Stimulated activated CD8-positive, alpha-beta memory T cell treated with anti-CD3 and anti-CD28 coated beads, Interleukin-2, amount 100 ng/mL, for 1 hour (primary cell): ENCODE measurements at places on chromosomes 2 and 18.

GRCh38 chr2:157334335-157334734 lies 8.7 kb upstream of the ERMN start:
- no peak for DNase-seq

DNA sequence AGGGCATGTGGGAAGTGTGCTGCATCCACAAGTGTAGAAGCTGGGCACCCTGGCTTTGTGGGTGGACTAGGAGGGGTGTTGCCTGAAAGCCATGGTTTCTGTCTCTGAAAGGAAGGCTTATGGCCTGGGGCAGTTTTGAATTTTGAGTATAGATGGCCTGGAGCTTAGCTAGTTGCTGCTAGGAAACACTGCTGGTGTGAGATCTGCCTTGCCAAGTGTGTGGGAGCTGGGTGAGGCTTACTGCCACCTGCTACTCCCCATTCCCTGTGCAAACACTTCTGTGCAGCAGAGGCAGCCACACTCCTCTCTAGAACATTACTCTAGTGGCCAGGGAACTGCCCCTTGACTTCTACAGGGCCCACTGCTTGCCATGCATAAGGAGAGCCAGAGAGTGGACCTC lies 831.7 kb upstream of the LRRTM1 start:
- DNase-seq, result no peak

- no peak for DNase-seq
Measured at GRCh38 chr2:206368933-206369569, 74.3 kb upstream of the ADAM23 start.

DNA sequence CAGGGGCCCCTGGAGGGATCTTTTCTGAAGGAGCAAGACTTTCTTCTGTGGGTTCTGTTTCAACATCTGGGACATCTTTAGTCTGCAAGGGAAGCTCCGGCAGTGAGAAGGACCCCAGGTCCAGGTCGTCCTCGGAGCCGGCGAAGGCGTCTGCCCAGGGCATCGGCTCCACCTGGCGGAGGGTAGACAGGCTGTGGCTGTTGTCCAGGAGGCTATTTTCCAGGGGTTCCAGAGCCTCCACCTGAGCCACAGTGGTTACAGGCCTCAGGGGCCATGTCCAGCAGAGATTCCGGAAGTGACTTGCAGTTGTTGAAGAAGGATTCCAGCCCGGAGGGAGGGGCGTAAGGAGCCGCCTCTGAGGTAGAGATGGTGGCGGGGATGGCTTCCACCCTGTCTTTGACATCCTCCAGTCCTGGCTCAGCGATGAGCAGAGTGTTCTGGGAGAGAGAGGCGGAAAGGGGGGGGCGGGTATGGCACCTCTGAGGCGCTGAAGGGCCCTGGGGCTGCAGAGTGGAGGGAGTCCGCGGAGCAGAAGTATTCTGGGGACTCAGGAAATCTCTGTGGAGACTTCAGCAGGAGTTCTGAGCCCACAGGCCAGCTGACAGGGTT lies 891.3 kb upstream of the LRRTM1 start:
- DNase-seq, result no peak

- no peak for DNase-seq
Measured at GRCh38 chr18:69889009-69889408, 58.7 kb downstream of the CD226 start.

DNA sequence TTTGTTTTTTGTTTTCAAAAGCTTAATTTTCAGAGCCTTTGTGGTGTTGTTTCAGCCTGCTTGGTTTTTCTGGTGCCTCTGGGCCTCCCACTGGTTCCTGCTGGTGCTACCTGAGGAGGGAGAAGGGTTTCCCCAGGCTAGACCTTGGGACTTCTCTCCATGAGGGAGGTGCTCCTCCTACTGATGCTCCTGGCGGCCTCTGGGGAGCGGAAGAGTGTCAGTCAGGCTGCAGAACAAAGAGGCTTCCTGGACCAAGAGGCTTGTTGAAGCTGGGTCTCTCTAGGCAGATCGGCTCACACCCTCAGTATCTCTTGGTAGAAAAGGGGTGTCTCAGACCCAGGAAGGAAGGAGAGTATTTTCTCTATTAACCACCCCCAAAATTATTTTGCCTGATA lies 32.2 kb downstream of the RFX8 start:
- DNase-seq, result no peak

DNA sequence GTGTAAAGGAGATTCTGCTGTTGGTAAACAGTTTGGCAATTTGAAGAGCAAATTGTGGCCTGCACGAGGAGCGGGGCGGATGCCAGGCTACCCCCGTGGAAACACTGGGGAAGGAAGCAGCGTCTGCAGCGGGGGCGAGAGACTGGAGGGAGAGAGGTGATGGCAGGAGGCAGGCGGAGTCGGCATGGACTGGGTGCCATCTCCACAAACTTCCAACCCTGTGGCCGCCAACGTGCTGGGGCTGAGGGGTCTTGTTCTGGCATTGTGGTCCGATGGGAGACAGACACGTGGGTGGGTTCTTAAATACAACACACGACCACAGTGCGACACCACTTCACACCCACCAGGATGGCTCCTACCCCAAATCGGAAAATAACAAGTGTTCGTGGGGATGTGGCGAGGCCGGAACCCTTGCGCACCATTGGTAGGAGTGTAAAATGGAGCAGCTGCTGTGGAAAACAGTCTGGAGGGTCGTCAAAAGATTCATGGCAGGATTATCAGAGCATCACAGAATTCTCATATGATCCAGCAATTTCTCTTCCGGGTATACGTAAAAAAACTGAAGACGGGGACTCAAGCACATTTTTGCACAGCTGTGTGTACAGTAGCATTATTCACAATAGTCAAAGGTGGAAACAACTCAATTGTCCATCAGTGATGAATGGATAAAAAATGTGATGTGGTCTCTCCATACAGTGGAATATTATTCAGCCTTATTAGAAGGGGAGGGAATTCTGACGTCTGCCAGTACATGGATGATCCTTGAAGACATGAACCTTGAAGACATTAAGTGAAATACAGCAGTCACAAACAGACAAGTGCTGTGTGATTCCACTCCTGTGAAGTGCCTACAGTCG lies 82.4 kb upstream of the HPCAL1 start:
- DNase-seq, result no peak

DNA sequence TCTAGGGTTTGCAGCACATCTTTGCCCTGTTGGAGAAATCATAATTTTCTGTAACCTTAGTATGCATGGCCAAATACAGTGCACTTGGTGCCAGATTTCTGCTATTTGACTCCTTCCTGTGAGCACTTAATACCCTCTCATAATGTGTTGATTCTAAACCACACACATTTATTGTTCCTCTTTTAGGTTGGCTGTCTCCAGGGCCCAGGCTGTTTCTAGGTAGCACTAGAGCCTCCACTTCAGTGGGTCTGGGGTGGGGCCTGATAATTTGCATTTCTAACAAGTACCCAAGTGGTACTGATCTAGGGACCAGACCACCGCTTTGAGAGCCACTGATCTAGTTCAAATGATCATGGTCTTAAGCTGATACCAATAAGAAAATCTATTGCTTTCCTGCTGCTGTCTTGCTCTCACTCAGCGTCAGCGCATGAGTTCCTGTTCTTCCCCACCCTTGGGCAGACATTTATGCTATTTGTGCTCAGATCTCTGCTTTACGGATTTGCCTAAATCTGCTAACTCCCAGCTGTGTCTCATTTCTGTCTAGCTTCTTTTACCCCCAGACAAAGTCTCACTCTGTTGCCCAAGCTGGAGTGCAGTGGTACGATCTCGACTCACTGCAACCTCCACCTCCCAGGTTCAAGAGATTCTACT lies 7.4 kb downstream of the PTRHD1 start:
- DNase-seq, result no peak

GRCh38 chr2:34949316-34949715 lies 1350.2 kb upstream of the FAM98A start:
- DNase-seq, result no peak

GRCh38 chr2:15076668-15077067 lies 444.2 kb downstream of the LRATD1 start:
- DNase-seq, result no peak

DNA sequence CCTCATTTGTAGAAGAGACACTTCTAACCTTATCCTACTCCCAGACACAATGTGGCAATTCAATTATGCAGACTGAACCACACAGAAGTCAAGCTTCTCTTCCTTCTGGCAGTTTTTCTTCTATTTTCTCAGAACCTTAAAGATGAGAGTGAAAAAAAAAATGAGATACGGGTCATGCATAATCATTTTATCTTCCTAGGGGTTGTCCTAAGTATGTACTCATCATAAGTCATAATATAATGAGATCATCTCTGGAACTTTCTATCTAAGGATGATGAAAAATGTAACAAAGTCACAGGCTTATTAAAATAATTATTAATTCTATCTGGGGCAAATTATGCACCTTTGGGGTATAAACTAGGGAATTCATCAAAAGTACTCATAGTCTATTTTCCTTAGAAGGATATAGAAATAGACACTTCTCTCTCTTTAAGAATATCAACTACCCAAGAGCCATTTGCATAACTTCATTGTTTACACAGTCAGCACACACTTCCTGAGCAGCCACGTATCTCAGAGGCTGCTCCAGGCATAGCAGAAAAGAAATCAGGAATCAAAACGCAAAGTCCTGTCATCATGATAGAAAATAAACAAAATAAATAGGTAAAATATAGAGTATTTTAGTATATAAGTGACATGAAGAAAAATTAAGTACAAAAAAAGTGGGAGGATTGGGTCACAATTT lies 345.9 kb upstream of the SPHKAP start:
- no peak for DNase-seq

DNA sequence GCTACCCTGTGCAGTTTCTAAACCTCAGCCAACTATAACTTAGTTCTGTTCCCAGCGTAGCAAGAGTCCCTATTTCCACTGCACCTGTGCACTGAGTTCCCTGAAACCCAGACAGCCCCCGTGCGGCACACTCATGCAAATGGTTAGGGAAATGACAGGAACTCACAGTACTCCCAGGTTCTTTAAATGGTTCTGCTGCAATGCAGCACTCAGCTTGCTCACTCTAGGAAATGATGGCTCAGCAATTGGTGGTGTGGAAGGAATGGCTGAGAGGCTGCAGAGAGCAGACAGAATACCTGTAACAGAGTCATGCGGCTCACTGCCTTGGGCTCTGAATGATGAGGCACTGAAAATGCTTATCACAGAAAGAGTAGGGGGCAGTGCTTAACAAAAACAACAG lies 143.0 kb downstream of the RAD51AP2 start:
- DNase-seq, result no peak

DNA sequence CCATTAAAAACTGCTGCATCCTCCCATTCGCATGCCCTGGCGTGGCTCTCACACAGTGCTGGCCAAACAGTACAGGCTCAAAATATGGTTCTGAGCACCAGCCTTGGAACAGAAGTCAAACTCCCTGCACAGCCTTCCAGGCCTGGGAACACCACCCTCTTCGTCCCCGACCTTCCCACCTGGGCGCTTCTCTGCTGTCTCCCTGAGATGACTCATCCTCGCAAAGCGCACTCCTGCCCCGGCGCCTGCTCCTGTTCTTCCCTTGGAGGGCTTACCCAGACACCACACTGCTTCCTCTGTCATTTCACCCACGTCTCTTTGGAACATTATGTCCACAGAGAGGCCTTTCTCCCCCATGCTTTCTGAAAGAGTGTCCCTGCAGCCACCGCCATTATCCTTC lies 172.7 kb downstream of the L3MBTL4 start:
- DNase-seq, result no peak

- no peak for DNase-seq
Measured at GRCh38 chr2:26312471-26312870, 33.5 kb upstream of the SELENOI start.

- no peak for DNase-seq
Measured at GRCh38 chr2:7118606-7119131, 201.5 kb downstream of the RNF144A start.

DNA sequence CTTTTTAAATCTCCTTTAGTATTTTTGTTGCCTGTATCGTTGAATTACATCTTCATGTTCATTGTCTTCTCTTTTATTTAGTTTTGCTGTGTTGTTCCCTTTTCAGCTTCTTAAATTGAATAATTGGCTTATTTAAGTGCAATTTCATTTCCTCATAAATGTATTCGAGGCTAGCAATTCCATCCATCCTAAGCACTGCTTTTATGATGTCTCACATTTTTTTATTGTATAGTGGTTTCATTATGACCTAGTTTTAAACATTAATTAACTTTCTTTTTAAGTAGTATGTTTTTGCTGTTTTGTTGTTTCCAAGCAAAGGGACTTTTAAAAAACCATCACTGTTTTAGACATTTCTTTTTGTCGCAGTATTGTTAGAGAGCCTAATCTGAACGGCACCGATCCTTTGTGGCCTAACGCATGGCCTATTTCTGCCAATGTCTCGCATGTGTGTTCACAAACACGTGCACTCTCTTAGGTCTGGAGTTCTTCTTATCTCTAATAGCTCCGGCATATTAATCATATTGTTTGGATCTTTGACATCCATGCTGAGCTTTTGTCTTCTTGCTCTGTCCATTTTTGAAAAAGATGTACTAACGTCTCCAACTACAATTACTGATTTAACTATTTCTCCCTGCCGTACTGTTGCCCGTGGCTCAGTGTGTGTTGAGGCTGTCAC lies 59.6 kb upstream of the ZNF516 start:
- no peak for DNase-seq

- no peak for DNase-seq
Measured at GRCh38 chr2:121529439-121530211, 1.1 kb upstream of the RNU4ATAC start.

DNA sequence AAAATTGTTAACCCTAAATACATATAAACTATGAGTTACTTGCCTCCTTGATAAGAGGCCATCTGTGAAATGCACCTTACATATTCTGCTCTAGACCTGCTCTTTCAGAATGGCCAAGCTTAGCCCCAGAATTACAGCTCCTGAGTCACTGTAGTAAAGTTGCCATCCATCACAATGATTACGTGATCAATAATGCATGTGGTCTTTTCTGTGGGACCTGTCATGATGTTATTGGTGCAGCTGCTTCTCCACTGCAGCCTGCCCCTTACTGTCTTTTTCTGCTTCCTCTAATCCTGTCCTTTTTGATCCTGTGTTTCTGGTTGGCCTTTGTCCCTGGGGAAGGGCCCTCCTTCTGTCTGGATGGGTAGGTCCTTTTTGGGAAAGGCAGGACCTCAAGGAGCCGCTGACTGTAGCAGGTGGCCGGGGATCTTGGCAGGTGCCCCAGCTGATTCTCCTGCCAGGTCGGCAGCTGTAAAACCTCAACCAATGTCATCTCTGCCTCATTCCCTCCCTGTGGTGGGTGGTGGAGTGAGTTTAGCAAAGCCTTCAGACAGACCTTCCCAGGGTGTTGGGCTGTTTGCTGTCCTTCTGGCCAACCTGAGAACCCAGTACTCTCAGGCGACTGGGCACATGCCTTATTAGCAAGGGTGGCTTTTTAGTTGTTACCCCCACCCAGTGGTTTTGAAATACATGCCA lies 126.2 kb upstream of the EML6 start:
- no peak for DNase-seq

GRCh38 chr2:3902131-3902530 lies 198.8 kb downstream of the DCDC2C start:
- no peak for DNase-seq

- DNase-seq, result no peak
Measured at GRCh38 chr2:111037128-111037527, 83.6 kb upstream of the BCL2L11 start.

- no peak for DNase-seq
Measured at GRCh38 chr2:117770730-117771129, 43.8 kb upstream of the DDX18 start.
